RCC 7860 (cell line): ENCODE measurements at places on chromosomes 3 and 15.
A peak's percentile ranks its signal among the peaks of the same experiment; 100 is the strongest.

DNA sequence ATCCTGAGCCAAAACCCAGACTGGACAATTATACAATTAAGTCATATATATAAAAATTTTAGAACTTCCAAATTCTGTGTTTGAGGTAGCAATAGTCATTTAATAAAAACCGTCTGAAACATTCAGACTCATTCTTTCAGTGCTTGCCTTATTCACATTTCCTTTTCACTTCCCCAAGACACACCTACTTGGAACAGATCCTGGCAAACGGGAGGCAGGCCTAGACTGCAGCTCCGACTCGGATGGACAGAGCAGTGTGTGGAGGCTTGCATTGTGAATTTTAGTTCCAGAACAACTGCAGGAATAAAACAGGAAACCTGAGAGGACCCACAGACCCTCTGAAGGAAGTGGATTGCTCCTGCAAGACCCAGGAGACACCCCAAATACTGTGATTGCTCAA is 341.4 kb downstream of the CNTN3 start:
- no peak for DNase-seq

DNA sequence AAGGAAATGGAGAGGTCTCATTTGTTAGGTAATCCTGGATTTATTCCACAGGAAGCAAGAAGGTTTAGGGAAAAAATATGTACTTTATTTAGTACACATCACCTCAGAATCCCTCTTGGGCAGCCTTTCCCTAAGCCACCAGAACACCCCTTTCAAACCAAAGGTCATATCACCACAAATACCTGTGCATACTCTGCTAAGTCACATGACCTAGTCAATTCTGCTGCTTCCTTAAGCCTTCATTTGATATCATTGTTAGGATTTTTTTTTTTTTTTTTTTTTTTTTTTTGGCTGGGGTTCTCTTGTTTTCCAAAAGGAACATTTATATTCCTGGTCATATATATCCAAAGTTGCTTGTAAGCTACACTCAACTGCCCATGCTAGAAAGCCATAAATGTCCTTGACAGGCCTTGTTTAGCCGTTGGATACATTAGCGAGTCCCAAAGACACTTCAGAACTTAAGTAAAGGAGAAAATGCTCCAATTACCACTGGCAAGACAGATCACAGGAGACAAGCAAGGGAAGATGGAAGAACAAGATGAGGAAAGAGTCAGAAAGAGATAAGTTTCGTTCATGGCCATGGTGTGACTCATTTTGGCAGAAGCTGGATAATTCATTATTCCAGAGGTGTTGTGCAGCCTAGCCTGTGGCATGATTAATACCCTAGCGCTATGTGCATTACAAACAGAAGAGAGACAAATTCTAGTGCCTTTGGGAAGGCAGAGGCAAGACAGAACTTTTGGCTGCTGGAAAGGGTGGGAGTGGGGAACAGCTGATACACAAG is 155.6 kb upstream of the SLC2A2 start:
- DNase-seq: peak; percentile 51

DNA sequence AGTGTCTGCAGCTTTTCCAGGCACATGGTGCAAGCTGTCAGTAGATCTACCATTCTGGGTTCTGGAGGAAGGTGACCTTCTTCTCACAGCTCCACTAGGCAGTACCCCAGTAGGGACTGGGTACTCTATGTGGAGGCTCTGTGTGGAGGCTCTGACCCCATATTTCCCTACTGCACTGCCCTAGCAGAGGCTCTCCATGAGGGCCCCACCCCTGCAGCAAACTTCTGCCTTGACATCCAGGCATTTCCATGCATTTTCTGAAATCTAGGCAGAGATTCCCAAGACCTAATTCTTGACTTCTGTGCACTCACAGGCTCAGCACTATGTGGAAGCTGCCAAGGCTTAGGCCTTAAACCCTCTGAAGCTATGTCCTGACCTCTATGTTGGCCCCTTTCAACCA is 1060.0 kb downstream of the NAALADL2 start:
- DNase-seq: no peak

DNA sequence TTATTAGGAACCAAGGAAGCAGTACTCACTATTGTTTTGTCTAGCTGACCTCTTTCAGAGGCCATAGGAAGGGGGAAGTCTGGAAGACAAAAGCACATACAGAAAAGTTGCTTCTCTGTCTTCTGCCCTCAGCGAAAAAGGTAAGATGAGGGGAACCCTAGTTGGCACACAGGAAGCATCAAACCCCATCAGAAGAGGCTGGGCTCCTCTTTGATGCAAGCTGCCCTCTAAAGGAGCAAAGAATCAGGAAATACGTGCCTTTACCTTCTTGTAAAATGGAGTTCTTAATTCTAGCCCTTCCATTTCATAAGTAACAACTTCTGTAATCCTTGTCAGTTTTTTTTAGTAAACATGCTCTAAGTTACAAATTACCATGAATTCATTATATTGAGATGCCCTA is 12.5 kb downstream of the SPINK8 start:
- no peak for DNase-seq

DNA sequence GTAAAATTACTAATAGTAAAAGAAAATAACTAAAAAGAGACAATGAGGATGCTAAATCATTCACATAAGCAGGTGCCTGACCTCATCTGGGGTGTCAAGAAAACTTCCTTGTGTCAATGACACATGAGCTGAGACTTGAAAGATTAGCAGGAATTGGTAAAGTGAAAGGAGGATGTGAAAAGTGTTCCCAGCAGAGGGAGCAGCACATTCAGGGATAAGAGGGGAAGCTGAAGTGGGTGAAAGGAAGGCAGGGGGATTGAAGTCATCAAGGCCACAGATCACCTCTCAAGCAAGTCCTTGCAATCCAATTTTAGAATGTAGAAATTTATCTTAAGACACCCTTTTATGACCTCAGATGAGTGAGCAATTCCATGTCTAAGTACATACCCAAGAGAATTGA is 60.2 kb upstream of the ACP3 start:
- no peak for DNase-seq

DNA sequence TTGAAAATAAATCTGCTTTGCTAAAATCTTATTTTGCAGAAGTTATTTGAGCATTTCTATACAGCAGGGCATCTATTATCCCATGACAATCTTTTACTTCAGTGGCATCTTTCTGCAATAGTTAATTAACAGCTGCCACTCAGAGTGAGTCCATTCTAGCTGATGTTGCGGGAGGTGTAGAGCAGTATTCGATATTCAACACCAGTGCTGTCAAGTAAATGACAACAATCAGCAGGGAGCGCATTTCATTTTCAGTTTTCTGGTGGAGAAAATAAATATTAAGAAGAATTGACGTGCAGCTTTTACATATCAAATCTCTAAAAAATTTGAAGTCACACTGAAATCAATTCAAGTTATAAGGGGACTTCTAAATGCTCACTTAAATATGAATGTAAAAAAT is 286.2 kb downstream of the CTNNB1 start:
- no peak for DNase-seq

DNA sequence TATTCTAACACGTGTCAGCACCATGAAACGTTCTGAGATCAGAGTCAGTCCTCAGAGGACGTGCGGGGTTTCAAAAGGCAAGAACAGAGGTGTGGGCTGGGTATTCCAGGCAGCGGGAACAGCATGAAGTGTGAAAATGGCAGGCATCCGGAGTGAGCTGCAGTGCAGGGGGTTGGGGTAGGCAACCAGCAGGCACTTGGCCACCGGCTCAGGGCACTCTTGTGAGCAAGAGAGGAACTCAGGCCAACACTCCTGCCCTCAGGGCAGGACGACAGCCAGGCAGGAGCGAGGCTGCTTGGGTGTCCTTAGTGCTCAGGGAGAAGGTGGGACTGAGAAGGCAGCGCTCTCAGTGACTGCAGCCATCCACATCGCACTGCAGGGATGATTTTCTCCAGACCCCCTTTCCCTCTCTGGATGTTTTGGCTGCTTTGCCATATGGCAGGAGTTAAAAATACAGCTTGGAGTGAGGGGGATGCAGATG is 151.1 kb downstream of the NUP210 start:
- DNase-seq: no peak

DNA sequence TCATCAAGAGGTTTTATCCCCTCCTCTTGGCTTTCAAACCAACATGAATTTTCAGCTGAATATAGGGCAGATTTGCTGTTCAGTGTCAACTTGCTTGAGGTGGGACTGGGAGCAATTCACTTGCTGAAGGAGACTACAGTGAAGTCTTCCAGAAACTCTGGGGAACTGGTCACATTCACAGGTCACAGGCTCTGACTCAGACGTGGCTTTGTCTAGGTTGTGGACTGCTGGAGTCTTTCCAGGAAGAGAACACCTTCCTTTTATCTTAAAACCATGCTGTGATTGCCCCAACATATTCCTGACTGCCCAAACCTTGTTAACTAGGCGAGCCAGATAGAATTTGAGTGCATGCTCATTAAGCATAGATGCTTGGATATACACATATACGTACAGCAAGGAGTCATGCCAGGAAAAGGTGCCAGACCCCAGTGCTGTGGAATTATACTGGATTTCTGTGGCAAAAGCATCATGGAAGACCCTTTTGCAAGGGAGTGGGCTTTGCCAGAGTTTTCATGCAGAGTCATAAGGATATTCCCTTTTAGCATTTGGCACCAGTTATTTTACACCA is 399.1 kb upstream of the TBL1XR1 start:
- peak; percentile 85 for DNase-seq

- no peak for DNase-seq
Observed at GRCh38 chr3:77536038-77536775, 496.3 kb downstream of the ROBO2 start.

- peak; percentile 54 for DNase-seq
Observed at GRCh38 chr3:147655236-147655635, 246.1 kb downstream of the ZIC1 start.

DNA sequence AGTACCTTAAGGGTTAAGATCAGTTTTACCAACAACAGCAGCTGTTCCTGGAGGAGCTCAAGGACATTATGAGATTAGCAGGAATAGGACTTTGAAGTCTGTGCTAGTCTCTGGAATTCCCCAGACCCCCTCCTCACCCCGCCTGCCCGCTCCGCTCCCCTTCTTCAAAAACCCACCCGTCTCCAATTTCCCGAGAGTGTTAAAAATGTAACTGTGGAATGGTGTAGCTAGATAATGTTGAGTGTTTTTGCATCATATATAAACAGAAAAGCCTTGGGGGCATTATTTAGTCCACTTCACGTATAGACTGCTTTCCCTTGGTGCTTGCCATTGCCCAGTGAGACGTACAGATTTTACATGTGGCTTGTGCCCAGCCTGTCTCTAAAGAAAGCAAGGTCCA is 65.0 kb upstream of the SEMA6D start:
- DNase-seq: no peak

DNA sequence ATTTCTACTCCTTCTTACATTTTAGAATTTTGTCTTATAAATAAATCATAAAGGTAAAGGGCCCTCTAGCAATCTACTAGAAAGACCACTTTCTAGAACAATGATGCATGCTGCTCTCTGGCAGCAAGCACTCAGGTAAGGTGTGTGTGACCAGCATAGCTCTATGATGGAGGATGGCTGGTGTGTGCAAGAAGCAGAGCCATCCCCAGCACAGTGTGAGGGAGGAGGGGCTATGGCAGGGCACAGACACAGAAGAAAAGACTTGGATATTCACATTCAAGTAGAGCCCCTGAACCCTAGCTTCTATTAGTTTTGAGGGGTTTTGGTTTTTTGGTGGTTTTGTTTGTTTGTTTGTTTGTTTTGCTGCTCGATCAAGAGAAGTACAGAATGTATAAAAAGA is 277.1 kb upstream of the CCDC54 start:
- no peak for DNase-seq

GRCh38 chr15:77546050-77546501 is 86.6 kb downstream of the LINGO1 start:
- DNase-seq: peak; percentile 75

- DNase-seq: no peak
Observed at GRCh38 chr3:54668236-54668635, 259.6 kb downstream of the LRTM1 start.

GRCh38 chr3:154759966-154760365 is 320.2 kb upstream of the MME start:
- no peak for DNase-seq

DNA sequence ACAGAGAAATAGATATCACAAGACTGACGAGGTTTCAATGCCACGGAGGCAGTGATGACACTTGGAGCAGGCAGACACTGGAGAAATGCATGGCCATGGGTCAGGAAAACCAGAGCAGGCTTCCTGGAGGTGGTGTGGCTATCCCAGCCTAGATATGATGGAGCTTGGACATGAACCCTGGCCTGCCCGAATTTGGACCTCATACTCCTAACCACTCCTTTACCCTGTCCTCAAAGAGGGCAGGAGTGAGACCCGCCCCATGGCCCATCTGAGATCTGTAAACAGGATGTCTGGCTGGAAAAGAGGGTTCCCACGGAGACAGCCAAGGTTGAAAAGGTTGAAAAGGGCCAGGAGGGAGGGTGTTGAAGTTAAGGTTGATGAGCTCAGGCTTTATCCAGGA is 31.0 kb downstream of the CPN2 start:
- no peak for DNase-seq

DNA sequence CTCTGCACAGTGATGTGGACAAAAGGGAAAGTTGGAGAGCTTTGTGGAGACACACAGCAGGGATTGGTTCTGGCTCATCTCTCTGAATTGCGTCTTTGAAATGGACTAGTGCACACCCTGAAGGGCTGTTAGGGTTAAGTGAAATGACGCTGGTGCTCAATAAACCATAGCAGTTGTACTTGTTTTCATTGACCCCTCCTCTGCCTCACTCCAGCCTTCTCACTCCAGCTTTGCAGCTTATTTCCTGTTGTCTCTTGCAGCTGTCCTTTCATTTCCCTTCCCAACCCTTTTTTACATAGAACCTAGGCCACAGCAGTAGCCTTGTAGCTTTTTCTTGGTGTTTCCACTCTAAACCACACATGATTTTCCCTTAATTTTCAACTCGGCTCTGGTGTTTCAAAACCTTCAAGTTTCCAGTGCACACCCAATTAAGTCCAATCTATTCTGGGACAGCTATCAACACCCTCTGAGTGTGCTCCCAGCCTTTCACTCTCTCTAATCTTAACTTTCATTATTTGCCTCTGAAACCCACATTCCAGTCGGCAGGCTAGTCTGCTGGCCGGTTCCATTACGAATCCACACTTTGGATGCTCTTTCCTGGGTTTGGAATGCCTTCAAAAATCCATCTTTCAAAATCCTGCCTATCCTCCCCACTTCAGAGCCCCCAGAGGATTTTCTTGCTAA is 6.4 kb downstream of the C3orf52 start:
- peak; percentile 39 for DNase-seq

DNA sequence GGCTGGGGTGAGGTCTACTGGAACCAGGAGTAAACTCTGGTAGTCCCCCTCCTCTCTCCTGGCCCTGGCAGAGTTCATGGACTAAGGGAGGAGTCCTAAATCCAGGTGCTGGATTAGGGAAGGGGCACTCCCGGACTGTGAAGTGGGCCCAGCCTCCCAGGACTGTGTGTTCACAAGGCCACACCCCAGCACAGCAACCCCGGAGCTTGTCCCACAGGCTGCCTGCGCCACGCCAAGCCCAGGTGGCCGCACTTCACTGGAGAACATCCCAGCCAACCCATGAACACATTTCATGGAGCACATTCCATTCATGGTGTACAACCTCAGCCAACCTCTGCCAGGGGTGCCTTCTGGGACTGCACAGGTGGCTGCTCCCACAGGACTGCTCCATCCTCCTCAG is 8.2 kb downstream of the ARPIN start:
- DNase-seq: no peak
